ENCODE measurements at places on chromosomes 16 and 17.

DNA sequence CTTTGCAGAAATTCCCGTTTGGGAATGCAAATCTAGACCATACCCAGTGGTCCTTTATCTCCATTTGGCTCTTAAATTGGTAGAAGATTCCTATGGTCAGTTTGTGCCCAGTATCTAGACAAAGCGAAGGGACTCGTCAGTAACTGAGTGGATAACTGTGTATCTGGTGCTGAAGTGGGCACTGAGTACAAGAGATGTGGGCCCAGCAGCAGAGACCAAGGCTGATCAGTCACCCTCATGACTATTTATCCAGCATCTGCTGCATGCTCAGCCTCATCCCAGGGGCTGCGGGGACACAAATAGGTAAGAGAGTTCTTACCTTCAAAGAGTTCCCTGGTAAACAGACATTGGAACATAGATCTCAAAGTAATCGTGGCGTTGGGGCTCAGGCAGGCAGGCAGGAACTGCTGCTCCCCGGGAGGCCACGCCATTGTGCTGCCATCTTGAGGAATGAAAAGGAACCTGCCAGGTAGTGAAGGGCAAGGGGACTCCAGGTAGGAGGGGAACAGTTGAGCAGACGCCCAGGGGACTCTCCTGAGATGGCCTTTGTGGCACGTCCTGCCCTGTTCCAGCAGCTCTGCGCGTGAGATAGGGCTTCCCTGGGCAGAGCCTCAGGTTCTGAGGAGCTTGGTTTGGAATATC lies 10.3 kb downstream of the NT5M start:
- DNase-seq: no peak

DNA sequence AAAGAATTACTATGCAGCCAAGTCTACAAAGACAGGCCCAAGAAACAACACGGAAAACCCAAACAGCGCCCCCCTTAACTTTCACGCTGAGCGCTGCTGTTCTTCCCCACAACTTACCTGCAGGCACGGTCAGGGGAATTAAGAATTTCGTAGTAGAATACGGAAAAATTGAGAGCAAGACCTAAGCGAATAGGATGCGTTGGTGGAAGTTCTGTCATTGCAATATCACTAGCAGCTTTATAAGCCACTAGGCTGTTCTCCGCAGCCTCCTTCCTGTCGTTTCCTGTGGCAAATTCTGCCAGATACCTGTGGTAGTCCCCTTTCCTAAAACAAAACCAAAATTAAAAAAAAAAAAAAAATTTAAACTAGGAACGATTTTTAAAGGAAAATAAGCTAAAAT lies 39.0 kb downstream of the YWHAE start:
- DNase-seq: no peak

DNA sequence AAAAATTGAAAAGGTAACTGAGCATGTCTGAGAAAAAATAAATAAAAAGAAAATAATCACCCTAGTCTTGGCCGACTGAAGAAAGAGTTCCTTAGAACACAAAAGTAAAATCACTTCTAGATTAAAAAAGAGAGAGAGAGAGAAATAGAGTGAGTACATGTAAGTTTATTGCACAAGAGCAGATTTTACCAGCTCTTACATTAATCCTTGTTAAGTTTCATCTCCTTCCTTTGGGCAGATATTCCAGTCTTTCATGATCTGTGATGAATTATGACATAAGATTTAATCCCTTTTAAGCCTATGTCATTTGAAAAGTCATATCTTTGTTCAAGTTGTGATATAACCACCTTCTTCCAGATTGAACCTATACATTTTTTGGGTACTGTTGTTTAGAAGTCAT lies 54.8 kb downstream of the NFAT5 start:
- no peak for DNase-seq

DNA sequence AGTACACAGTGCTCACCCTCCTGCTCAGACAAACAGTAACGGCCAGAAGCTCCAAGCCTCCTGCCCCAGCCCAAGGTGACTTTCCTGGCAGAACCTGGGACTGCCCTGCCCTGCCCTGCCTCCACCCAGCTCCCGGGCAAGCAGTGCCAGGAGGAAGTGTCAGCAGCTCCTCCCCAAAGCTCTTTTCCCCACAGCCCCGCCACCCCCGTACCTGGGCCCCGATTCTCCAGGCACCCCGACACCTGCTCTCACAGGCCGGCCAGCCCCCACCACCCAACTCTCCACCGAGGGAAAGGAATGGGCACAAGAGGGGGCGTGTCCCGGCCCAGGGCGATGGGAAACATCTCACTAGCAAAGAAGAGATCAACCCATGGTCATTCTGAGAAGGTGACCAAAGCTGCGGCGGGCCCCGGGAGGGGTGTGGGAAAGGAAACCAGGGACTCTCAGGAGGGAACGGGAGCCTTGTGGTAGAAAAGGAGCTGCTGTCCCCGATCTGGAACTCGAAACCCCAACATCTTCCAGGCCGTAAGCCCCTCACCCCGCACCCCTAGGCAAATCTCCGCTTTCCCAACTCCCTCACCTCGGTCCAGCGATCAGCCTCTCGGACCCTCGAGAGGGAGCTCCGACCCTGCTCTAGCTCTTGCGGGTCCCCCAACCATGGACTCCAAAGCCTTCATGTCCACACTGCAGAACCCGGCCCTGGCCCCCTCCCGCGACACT lies 1.2 kb downstream of the BCAR1 start:
- DNase-seq: no peak

- no peak for DNase-seq
Measured at GRCh38 chr17:50047488-50048126, 8.3 kb upstream of the ITGA3 start.

DNA sequence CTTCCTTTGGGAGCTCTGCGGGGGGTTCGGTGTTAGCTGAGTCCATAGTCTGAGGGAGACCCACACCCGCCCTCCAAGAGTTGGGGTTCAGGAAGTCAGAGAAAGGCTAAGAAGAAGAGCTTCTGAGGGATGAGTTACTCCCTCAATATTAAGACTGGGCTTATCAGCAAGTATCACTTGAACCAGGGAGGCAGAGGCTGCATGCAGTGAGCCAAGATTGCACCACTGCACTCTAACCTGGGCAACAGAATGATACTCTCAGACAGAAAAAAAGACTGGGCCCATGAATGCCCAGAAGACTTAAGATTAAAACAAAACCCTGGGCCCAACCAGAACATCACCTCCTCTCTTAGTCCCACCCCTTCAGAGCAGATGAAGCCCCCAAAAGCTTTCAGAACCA lies 6.0 kb downstream of the NKIRAS2 start:
- DNase-seq: no peak

DNA sequence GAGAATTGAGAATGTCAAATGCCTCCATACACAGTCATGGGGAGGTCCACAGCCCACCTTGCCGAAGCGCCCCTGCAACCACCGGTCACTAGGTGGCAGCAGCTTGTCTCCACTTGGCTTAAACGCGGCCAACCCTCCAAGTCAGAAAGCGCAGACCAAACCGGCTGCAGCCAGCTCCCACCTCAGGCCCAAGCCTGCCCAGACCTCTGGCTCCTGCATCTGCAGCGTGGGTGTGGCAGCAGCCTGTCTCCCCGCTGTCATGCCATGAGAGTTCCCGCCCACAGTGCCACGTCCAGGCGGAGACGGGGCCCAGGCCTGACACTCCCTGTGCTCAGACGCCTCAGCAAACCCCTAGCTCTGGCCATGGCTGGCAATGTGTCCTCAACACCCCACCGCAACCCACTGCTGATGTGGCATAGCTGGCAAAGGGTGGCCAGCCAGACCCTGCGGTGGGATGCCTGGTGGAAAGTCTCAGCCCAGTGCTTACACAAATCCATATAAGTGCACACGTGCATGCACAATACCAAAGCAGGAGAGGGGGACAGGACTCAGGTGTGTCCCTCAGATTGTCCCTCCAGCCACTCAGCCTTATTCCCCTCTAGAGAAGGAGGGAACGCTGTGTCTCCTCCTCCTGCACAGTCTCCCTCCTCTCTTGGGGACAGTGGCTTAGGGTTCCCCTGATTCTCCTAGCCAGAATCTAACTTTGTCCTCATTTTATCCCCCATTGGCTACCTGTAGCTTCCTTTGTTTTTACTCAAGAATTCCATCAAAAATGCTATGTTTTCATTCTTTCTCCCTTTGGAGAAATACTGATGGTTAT lies 10.9 kb downstream of the COPZ2 start:
- peak; percentile 93 for DNase-seq

GRCh38 chr16:79542237-79542774 lies 58.2 kb downstream of the MAF start:
- DNase-seq: peak; percentile 83

DNA sequence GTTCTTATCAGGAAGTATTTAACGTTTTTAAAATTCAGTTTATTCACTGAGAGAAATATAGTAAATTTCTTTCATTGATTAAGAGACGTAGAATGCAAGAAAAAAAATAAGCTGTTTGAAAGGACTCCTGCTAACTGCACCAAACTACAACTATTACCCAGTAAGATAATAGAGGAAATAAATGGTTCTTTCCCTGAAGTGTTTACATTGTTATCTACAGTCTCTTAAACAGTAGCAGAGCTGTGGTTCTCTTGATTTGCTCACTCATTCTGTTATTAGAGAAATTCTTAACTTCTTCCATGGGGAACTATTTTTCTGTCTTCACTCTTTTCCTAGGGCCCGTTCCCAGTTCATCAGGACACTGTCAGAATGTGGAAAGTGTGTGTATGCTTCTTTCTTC lies 973.0 kb downstream of the KCNJ2 start:
- no peak for DNase-seq

DNA sequence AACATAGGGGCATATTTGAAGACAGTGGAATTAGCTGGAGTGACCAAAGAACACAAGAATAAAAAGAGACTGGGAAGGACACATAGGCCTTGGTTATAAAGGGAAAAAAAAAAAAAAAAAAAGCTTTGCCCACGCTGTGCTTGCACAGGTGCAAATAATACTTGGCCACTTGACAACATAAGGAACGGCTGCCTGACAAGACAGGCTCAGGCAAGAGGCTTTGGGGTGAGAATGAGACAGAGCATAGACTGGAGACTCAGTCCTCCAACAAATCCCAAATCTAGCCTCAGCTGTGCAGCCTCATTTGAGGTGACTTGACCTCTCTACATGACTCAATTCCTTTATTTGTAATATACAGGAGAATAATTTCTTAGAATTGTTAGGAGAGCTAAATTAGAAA lies 332.8 kb upstream of the DYNLRB2 start:
- no peak for DNase-seq

GRCh38 chr17:67615736-67616135 lies 102.0 kb upstream of the NOL11 start:
- no peak for DNase-seq

DNA sequence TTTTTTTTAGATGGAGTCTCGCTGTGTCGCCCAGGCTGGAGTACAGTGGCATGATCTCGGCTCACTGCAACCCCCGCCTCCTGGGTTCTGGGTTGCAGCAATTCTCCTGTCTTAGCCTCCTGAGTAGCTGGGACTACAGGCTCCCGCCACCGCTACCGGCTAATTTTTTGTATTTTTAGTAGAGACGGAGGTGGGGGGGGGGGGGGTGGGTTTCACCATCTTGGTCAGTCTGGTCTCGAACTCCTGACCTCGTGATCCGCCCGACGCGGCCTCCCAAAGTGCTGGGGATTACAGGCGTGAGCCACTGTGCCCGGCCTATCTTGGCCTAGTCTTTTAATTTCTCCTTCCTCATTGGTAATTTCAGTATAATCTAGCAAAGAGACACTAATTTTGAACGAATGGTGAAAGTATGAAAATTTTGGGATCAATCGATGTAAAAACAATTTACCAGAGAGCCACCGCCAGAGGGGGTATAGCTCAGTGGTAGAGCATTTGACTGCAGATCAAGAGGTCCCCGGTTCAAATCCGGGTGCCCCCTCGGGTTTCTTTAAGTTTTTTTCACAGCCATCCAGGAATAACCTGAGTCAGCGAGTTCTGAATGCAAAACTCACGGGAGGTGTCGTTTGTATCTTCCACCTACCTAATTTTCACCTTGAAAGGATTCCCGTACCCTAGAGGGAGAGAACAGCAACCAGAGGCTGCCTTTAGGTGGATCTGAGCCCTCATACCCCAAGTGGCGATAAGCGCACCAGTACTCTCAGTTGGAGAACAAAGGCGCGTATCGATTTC lies 2.5 kb upstream of the LASP1 start:
- no peak for DNase-seq

- DNase-seq: no peak
Measured at GRCh38 chr17:57088298-57088697, 3.3 kb downstream of the AKAP1 start.

DNA sequence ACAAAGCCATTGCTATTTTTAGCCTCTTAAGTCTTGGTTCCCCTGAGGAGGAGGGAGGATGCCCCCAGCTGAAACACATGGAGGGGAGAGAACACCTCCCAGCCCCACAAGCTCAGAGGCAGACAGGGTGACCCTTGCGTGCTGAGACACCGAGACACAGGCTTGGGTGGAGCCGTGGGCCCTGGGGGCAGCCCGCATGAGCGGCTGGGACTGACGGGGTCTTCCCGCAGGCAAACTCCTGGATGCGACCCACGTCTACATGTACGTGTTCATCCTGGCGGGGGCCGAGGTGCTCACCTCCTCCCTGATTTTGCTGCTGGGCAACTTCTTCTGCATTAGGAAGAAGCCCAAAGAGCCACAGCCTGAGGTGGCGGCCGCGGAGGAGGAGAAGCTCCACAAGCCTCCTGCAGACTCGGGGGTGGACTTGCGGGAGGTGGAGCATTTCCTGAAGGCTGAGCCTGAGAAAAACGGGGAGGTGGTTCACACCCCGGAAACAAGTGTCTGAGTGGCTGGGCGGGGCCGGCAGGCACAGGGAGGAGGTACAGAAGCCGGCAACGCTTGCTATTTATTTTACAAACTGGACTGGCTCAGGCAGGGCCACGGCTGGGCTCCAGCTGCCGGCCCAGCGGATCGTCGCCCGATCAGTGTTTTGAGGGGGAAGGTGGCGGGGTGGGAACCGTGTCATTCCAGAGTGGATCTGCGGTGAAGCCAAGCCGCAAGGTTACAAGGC lies 9.8 kb downstream of the SLC16A3 start:
- DNase-seq: peak; percentile 85

All from aorta (tissue), 5 donors.